GM23248 (cell line): ENCODE measurements at places on chromosomes 1 and 21. TPM values are rescaled to one million over a fixed set of nuclear protein-coding genes. Genes with fewer than 3 reads are reported as not detected.

ADORA1 gene
- polyA plus RNA-seq = 2.2 and 3.3 TPM in 2 replicates

- H3K27ac ChIP-seq = no peak overlapping the region
- no peak overlapping the region for H3K4me3 ChIP-seq
- DNase-seq = no peak
- no peaks in the 10 kb centered on the region; the same call in none of the 2 replicates for H3K27me3 ChIP-seq
Observed at GRCh38 chr21:29737186-29737585, 202.6 kb downstream of the GRIK1 start.

GRCh38 chr1:165327538-165327937, 29.0 kb downstream of the LMX1A start:
- H3K27me3 ChIP-seq = peaks cover 6% of the 10 kb centered on the region; the same call in 1 of the 2 replicates
- H3K27ac ChIP-seq = no peak overlapping the region
- no peak overlapping the region for H3K4me3 ChIP-seq
- H3K4me1 ChIP-seq = no peaks in the 10 kb centered on the region
- DNase-seq = no peak

- no peak overlapping the region for H3K4me3 ChIP-seq
- no peak overlapping the region for H3K27ac ChIP-seq
- no peaks in the 10 kb centered on the region for H3K27me3 ChIP-seq
- DNase-seq = peak; percentile 8
Observed at GRCh38 chr1:22870201-22870871, 102.3 kb downstream of the LACTBL1 start.
